ENCODE measurements at places on chromosomes 11 and 22.

- no peak for DNase-seq
These were observed 112.2 kb upstream of the RRM1 start for GRCh38 chr11:3982431-3982830.

DNA sequence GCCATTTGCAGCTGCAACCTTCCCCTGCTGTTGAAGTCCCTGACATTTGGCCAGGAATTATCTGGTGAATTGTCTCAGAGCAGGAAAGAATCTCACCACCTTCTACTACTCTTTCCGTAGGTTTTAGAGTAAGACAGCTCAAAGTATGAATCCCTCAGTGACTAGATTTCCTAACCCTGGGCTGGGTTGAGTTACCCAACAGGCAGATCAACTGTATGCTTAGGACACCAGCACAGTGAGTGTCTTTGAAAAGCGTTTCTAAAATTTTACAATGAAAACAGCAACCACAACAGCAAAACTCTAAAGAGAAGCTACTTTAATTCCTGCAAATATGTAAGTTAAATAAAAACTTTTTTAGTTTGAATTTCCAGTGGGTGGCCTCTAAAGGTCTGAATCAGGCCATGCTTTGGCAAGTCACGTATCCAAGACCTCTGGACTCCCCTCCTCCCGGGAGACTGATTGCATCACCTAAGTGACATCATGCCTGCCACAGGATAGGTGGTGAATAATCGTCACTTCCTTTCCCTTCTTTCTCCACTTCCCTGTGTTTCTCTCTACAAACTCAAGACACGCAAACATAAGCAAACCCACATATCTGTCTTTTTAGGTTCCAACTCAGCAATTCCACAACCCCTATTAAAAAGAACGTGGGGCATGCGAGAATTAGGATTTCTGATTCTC lies 7.8 kb downstream of the OR8B12 start:
- no peak for DNase-seq

- no peak for DNase-seq
These were observed 96.2 kb downstream of the RDX start for GRCh38 chr11:110200241-110200640.

DNA sequence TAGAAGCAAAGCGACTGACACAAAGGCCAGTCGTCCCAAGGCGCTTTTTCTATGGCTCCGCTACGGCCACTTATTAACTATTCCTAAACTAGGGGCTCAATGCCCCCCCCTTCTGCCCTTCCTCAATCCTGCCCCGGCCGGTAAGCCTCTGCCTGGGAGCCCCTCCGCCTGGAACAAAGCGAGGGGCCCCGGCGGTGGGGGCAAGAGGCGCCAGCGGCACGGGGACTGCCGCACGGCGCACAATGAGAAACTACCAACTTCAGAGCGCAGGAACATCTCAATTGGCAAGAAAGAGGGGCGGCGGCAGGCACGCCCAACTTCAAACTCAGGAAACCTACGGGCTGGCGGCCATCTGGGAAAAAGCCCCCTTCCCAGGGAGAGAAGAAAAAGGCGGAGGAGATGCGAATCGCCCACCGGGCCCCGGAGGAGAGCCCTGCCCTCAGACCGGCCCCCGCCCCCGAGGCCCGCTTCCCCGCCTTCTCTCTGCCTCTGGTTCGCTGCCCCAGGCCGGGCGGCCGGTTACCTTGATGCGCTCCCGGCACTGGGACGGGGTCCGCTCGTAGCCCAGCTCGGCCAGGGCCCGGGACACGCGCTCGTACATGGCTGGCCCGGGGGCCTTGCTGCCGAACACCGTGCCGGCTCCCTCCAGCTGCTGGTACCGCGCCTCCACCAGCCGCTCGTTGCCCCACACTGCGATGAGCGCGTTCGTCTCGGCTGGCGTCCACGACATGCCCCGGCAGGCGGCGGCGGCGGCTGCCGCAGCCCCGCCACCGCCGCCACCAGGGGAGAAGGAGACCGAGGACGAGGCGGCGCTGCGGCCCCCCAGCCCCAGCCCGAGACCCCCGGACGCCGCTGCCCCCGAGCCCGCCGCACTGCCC lies 619 bp downstream of the MSANTD2 start:
- DNase-seq = peak; percentile 48

GRCh38 chr11:126627421-126627820 lies 271.9 kb downstream of the ST3GAL4 start:
- DNase-seq = no peak
